CD4-positive, alpha-beta T cell treated with Interleukin-6 at 100 ng/mL for 8 hours (primary cell): ENCODE measurements at places on chromosomes 7 and 10.

DNA sequence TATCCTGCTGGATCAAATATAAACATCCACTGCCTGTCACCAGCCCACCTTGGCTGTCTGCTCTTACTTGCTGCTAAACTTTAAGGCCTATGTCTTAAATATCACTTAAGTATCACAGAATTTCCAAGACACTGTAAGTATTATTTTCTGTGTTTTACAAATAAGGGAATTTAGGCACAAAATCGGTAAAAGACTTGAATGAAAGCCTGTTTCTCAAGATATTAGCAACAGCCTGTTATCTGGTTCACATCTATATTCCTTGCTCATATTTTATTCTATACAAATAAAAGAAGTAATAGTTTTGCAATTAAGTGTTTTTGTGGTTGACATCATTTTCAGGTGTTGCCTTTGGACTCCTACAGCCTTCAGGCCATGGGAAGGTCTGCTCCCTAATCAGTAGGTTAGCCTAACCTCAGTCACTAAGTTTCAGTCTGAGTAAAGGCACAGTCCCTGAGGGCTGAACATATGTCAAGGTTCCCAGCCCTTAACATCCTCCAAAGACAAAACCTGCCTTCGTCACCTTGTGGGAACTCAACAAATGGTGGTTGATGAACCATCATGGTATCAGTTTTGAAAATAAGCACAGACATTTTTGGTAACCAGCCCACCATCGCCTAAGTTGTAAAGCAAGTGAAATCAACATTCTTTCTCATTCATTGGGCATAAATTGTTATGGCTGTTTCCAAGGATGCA is 127.1 kb downstream of the CREB5 start:
- DNase-seq, result no peak

GRCh38 chr10:58641708-58642107 is 129.0 kb downstream of the BICC1 start:
- DNase-seq, result no peak

DNA sequence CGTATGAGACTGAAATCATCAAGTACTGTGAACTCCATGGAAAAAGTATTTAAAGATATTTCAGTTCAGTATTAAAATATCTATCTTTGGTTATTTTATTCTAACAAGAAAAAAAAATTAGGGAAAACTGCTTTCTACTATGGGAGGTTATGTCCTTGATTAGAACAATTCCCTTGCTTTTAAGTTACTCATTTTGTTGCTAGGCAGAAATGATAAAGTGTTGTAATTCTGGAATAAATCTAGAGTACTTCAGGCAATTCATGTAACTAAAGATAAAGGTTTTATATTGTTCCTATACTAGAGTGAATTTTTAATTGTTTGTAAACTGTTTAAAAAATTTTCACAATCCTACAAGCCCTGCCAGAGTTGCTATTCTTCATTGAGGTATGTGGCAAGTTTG is 92.0 kb downstream of the BBS9 start:
- DNase-seq, result no peak

DNA sequence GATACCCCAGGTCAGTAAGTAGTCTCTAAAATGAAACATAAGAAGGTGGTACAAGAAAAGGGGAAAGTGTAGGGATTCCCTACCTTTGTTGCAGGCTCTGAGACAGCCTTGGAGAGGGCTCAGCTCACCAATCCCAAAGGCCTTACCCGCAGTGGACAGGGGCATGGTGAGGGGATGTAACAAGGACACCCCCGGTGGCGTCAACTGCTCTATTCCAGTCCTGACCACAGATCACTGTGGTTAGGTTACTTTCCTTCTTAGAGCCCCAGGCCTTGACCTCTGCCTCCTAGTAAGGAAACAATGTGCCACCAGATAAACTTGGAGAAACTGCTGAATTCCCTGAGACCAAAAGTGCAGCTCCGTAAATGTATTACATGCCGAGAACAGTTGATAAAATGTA is 17.5 kb downstream of the PLXNA4 start:
- DNase-seq, result no peak

- DNase-seq, result no peak
Measured at GRCh38 chr7:4822677-4823076, 39.2 kb downstream of the PAPOLB start.

DNA sequence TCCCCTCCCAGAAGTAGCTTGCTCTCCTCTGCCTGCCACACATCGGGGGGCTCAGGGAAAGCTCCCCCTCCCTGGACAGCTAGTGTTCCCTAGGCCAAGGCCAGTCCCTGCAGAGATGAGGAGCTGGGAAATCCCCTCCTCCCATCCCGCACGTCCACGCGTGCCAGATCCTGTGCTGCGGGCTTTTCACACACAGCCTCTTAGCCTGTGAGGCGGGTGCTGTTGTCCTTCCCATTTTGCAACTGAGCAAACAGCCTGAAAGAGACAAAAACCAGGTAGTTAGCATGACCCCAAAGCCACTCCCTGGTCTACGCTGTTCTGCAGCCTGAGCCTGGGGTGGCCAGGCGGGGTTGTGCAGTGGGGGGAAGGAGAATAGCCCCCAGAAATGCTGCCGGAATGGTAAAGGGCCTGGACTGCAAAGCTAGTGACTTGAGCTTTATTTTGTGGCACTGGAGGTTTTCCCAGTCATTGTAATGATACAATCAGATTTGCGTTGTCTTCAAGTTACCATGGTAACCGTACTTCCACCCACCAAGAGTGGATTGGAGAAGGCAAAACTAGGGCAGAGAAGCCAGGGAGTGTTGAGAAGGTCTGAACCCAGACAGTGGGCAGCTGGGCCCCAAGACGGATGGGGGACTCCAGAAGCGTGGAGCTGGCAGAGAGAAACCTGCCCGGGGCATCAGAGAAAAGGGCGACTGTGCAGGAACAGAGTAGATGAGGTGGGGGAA is 98.6 kb upstream of the KCTD7 start:
- DNase-seq, result no peak

- DNase-seq, result no peak
Measured at GRCh38 chr7:106968160-106968559, 76.3 kb upstream of the PRKAR2B start.

- no peak for DNase-seq
Measured at GRCh38 chr7:16063716-16064675, 357.3 kb downstream of the CRPPA start.

DNA sequence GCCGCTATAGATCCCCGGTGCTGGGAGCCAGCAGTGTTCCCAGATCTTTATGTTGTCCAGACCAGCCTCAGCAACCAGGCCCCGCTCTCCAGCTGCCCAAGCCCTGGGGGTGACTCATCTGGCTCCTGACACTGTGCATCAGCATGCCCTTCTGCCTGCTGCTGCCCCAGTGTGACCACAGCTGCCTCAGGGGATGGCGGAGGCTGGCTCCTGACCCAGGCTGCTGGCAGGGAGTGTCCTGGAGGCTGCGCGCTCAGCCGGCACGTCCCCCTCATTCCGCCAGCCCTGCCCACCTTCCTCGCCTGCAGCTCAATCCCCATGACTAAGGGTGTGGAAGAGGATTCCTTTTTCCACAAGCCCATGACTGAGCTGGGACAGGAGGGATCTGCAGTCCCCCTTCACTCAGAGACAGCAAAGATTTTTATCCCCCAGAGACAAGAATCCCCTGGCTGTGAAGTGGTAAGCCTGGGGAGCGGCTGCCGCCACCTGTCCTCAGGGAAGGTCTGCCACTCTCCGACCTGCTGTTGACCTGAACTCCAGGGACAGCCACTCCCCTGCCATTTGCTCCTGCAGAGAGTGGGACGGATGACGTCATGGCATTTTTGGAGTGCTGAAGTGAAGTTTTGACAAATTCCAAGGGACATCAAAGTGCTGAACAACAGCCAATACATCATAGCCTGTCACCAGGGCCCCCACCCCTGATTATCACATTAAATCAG is 182.8 kb upstream of the BMPER start:
- DNase-seq, result no peak

DNA sequence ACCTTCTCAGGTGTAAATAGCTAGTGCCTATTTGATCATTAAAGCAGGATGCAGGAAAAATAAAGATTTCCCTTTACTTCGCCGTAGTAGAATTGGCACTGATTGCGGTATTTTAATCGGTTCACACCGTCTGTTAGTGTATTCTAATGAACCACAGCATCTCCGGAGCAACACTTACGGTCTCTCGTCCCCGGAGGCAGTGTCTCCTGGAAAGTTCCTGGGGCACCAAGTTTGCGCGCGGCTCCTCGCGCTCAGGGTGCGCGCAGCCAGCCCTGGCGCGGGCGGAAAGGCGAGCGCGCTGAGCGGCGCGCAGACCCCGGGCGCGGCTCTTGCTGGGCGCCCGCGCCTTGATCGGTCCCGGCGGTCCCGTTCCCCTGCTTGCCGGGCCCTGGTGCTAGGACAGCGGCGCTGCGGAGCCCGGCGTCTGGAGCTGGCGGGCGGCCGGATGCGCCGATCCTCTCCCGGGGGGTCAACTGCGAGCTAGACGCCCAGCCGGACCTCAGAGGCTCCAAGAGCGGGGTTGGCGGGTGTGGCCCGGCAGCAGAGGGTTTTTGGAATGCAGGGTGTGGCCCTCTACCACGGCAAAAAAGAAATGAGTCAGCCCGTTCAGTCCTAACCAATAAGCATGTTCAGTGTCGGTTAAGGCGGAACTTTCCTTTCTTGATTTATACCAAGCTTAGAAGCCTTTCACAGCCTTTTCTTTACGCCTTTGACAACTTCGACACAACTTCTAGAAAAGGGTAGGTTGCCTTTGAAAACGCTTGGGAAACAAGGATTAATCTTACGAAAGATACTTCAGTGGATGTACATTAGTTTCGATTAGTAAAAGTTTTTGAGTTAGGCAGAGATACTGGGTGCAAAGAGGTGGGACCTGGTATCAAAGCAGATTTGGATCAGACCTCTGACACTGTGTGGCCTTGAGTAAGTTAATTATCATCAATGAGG is 166.8 kb upstream of the ASAH2 start:
- DNase-seq, result peak; percentile 19

GRCh38 chr10:82353381-82353780 is 478.4 kb downstream of the NRG3 start:
- DNase-seq, result no peak

- peak; percentile 51 for DNase-seq
Measured at GRCh38 chr7:142880876-142881505, 4.6 kb downstream of the TRPV6 start.

DNA sequence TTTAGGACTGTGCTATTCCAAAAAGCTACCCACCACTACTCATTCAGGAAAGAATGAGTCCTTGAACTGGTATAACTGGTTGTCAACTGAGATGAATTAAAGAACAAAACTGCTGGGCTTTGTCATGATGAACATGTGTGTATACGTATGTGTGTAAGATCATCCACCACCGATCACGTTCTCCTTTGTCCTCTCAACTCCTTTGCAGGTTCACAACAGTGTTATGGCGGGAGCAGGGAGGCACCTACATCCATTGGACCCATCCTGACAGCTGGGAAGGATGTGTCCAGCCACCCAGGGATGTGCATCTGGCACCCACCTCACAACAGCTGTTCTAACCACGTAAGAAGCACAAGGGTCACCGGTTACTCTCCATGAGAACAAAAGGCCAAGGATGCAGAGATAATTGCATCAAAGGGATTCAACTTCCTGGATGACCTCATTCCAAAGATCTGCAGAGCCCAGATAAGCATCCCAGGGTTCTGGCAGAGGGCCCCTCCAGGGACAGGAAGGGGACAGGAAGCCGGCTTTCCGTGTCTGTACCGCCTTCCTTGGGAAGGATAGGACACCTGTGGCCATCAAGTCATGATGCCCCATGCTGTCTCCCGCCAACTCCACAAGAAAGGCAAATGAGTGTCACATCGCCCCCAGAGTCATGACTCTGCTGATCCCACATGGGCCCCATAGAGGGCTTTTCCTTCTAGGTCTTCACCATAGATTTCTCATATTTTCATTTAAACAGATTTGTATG is 66.1 kb downstream of the STEAP1B start:
- no peak for DNase-seq

GRCh38 chr7:3065724-3066143 is 22.1 kb upstream of the CARD11 start:
- DNase-seq, result peak; percentile 65

DNA sequence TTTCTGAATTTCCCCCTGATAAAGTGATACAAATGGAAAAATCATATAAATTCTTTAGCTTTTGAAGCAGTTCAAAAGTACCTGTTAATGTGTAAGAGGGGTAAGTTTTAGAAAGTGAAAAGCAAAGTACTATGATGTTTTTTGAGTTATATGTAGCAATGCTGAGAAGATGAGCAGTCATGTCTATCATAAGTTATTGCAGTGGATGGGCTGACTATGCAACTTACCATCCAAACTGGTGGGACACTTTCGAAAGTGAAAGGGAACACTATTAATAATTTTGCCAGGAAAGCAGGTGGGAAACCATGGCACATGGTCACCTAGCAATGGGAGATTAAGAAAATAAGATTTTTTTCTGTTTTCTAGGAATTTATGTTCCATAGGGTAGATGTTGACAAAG is 4.1 kb downstream of the MINPP1 start:
- no peak for DNase-seq

- no peak for DNase-seq
Measured at GRCh38 chr7:132118641-132119040, 457.6 kb downstream of the PLXNA4 start.

DNA sequence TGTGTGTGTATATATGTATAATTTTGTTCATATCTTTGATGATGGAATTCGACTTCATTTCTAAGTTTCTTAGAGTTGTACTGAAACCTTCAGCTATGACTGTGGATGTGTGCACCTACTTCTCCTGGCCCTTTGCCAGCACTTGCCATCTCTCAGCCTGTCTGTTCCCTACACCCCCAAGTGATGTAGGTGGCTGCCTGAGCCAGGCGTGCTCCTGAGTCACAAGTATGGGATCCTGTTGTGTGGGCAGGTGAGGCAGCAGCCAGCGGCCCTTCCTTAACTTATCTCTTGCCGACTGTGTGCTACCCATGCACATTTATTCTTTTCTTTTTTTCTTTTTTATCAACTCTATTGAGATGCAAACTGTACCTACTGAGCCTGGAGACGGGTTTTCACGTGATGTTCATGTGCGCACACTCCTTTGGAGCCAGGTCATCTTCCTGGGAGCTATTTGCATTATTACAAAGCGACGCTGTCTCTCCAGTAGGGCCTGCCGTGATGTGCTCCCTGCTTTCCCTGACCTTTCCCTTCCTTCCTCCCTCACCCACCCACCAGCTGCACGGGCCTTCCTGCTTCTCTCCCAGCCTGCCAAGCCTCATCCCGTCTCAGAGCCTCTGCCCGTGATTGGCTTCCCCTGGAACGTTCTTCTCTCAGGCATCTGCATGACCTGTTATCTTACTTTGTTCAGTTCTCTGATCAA is 31.3 kb upstream of the GALNT11 start:
- DNase-seq, result no peak

DNA sequence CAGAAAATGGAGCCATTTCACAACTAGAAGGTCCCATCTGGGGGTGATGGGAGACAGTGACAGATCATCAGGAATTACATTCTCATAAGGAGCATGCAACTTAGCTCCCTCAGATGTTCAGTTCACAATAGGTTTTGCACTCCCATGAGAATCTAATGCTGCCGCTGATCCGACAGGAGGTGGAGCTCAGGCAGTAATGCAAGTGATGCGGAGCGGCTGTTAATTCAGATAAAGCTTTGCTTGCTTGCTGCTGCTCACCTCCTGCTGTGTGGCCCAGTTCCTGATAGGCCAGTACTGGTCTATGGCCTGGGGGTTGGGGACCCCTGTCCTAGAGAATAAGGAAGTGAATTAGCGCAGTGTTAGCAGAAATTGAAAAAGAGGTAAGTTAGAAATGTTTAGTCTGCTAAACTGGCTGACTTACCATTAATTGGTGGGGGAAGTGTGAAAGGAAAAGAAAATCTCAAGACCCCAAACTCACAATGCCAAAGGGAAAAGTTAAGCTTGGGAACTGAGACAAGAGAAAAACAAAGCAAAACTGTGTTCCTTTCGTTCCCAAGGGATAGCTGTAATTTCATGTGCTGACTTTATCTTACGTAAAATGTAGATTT is 76.4 kb downstream of the LYZL2 start:
- no peak for DNase-seq
